Suprapubic skin (tissue), 4 donors: ENCODE measurements at places on chromosomes 4 and X. TPM values are rescaled to one million over a fixed set of nuclear protein-coding genes. Genes with fewer than 3 reads are reported as not detected.
A peak's percentile ranks its signal among the peaks of the same experiment; 100 is the strongest.

GRCh38 chrX:47581731-47582647 lies at the start of gene TIMP1:
Gene TIMP1, plus strand, starts transcription at chrX:47582436. Its CDS starts 980 bp downstream, at chrX:47583416.
- DNase-seq, result peak; percentile 91

DNA sequence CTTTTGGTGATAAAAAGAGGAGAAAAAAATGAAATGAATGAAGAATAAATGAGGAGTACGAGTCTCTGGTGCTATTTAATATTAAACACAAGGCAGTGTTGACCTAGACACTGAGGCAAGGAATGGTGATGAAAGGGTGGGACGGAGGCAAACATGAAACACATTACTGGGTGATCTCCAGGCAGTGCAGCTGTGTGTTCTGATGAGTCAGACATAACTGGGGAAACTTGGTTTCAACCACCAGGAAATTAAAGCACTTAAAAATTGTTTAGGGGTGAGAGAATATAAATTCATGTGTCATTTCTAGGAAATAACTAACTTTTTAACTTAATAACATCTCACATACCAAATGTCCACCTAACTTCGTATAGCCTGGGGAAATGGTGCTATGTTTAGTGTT lies 19.7 kb upstream of the CXCL6 start:
- DNase-seq, result no peak

DNA sequence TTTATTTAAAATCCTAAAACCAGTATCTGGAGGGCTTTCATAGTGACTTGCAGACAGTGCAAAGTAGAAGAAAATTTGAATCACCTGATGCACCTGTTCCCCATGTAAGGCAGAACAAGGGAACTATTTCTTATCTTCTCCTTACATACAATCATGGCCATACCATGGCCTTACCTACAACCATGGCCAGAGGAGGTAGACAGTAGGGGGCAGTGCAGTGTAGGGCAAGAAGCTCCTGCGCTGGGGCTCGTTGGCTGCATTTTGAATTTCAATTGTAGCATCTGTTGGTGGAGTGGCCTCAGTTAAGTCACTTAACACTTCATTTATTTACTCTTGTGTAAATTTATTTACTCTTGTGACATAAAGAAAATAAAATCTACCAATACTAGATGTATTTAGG lies 33.0 kb downstream of the GALNTL6 start:
- DNase-seq, result no peak

DNA sequence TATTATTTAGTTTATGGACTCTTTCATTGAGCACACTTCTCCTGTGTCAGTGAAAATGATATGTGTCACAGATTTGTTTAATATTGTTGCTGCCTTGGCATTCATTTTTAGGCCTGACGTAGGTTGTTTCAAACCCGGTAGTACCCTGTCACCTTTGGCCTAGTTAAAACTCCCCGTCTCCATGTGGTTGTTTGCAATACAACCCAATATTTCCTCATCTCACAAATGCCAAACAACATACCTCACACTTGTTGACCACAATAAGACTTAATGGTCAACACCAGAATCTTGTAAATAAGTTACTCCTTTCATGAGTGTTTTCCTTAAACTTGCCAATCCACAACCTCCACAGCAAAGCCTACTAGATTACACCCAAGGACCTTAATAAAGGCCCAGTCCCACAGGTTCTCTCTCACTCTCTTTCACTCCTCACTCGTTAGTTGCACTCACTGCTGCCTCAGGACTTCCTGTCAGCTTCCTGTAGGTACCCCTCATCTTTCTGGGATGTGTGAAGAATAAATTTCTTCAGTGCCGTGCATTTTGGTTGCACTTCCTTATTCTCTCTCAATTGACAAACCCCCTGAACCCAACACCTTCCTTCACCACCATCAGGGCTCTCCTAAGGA lies 31.3 kb downstream of the IL13RA2 start:
- no peak for DNase-seq

GRCh38 chr4:147220833-147221232 lies 260.1 kb upstream of the EDNRA start:
- DNase-seq, result no peak

DNA sequence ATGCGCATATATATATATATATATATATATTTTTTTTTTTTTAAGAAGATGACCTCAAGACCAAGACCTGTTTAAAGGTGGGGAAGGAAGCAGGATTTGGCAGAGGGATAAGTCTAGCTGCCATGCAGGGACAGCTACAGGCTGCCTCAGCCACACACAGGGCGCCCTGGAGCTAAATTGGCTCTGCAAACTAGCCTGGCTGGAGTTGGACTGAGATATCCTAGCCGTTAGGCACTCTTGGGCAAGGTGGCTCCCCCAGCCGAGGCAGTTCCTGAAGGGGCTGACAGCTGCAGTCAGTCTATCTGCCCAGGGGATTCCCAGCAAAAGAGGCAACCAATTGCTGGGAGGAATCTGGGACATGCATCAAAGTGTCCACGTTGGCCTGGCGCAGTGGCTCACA lies 21.9 kb downstream of the TRIML1 start:
- no peak for DNase-seq

GRCh38 chr4:48196758-48197504 lies 62.9 kb upstream of the TXK start:
- DNase-seq, result no peak

GRCh38 chr4:74114234-74114633 lies 15.2 kb upstream of the CXCL2 start:
- DNase-seq, result no peak

DNA sequence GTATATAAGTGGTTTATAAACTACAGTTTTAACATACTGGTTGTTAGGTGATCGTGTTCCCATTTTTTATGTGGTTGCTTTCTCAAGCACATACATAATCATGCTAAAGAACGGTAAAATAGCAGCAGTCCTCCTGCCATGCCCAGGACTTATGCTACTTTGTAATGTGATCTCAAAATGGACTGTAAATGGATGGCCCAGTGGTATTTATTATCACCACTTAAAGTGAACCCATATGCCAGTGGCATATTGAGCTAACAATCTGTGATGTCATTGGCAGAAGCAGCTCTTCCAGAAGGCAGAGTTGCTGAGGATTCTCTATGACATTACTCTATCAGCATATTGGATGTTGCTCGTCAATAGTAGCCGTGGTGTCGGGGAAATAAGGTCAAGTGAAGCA lies 28.6 kb downstream of the ANK2 start:
- no peak for DNase-seq

- DNase-seq, result no peak
Observed at GRCh38 chr4:94671113-94671512, 86.6 kb upstream of the BMPR1B start.

DNA sequence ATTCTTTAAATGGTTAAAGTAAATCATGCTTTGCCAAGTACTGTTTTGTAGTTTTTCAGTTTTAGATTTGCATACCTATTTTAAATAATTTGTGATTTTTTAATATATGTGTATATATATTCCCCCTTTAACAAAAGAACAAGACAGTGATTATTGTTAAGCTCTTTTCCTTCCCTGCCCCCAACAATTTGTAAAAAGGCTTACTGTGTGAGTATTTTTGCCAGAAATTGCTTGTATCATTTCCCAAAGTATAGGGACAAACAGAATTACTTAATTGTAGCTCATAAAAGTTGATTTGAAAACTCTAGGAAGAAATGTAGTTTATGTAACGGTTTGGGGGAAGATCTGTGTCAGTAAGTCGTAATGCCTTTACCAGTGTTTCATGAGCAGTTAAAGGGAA lies 19.0 kb downstream of the CPEB2 start:
- DNase-seq, result no peak

DNA sequence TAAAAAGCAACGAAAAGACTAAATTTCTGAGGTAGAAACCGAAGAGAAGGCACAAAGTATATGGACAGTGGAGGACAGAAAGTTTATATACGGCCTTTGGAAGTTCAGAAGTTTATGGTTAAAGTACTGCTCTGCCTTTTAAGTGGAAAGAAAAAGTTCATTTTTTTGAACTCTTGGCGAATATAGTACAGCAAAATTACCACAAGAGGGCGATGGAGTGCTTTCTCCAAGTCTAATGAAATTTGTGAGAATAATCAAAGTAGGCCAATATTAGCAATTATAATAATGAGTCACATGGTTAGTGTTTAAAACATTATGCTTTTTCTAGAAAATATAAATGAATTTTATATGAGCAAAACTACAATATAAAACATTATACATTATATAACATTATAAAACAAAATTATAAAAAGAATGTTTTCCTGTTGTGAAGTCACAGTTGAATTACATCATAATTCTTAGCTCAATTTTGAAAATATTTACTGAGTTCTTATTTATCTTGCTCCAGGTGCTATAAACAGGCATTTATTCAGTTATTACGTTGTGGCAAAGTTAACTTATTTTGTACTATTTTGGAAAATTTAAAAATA lies 136.2 kb upstream of the BMPR1B start:
- DNase-seq, result no peak

- DNase-seq, result no peak
Observed at GRCh38 chr4:70902577-70903290, 565 bp downstream of the MOB1B start.

DNA sequence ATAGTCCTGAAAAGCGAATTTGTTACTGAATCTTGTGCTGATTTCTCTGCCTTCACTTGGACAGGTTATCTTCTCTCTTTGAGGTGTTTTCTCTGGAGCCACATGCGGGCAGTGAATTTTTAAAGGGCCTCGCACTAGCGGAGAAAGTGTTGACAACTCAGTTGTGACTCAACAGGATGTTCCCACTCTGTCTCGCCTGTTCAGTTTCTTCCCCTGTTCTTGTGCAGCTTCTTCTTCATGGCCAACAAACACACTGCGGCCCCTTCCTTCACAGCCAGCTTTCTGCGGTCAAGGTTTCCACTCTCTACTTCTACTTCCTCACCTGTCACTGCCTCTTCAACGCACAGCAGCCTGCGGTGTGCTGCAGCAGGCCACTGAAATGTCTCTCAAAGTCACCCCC lies 1.1 kb upstream of the SHROOM4 start:
- no peak for DNase-seq

DNA sequence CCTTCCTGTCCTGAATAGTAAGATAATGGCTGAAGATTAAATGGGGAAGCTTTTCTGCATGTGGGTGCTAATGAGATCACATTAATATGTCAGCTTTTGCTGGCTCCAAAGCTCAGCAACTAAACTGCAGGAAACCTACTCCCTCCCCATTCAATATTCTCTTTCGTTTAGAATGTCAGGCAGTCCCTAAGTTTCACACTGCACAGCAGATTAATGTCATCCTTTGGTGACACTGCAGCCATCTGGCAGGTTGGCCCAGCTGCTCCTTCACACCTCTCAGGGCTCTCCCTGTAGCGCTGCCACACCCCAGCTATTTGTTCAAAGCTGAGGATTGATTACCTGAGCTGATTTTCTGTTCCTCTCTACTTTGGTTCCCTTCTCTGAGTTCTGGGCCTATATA lies 110.5 kb downstream of the KDR start:
- no peak for DNase-seq

- no peak for DNase-seq
Observed at GRCh38 chr4:125728568-125728967, 413.8 kb downstream of the FAT4 start.

DNA sequence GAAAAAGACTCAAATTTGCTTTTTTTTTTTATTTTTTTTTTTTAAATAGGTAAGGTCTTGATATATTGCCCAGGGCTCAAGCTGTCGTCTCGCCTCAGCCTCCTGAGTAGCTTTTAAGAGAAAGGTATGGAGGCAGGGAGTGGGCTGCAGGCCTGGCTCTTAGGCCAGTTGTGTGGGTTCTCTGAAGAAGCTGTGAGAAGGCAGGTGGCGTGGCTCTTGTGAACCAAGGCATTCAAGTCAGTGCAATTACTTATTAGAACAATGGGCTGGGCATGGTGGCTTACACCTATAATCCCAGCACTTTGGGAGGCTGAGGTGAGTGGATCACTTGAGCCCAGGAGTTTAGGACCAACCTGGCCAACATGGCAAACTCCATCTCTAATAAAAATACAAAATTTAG lies 244.0 kb upstream of the SFRP2 start:
- DNase-seq, result no peak

DNA sequence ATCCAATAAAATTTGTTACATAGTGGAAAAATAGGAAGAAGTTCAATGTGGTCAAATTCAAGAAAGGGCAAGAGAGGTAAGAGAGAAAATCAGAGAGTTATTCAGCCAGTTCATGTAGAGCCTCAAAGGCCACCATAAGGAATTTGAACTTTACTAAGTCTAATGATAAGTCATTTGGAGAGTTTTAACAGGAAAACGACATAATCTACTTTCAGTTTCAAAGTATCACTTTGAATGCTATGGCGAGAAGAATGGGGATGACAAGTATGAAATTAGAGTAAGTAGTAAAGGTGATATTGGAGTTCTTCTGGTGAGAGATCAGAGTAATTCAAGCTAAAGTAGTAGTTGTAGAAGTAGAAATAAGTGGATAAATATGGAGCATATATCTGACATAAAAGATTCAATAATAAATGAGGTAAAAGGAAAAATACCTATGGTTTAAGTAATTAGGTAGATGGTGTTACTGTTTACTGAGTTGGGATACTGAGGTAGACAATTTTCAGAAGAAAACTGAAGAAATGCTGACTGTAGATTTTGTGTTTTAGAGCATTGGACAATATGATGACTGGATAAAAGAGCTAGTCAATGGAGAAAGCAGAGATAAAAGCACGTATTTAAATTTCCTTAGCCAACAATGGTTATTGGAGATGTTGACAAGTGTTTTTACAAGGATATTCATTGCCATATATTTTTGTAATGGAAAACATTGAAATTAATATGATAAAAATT lies 331.7 kb upstream of the ADGRL3 start:
- no peak for DNase-seq

GRCh38 chr4:38787693-38788092 lies 4.9 kb upstream of the TLR10 start:
- no peak for DNase-seq

- no peak for DNase-seq
Observed at GRCh38 chr4:5572114-5572513, 136.2 kb downstream of the EVC2 start.

DNA sequence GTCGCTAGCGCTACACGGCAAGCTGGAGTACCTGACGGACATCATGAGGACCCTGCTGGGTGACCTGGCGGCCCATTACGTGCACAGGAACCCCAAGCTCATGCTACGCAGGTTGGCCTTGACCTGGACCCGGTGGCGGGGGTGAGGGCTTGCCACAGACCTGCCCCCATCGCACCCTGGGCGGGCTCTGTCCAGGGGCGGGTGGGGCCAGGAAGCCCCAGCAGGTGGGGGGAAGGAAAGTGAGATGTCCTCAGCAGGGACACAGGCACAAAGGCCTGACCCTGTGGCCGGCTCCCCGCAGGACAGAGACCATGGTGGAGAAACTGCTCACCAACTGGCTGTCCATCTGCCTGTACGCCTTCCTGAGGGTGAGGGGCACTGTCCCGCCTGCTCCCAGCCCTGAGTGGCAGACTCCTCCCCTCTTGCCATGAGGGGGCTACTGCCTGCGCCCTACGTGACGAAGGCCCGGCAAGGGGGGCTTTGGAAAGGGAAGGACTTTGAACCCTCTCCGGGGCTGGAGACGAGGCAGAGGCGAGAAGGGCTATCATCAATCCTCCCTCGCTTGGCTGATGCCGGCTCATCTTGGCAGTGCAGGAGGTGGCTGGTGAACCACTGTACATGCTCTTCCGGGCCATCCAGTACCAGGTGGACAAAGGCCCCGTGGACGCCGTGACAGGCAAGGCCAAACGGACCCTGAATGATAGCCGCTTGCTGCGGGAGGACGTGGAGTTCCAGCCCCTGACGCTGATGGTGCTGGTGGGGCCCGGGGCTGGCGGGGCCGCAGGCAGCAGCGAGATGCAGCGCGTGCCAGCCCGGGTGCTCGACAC lies 5.3 kb upstream of the SRPK3 start:
- no peak for DNase-seq

PDCL2 gene
- not detected for total RNA-seq

XIAP gene
- 26.7 TPM for total RNA-seq

SYN1 gene
- 0.34 TPM for total RNA-seq

PF4V1 gene
- total RNA-seq, result not detected

NXF2 gene
- total RNA-seq, result not detected

AGTR2 gene
- not detected for total RNA-seq

GPR34 gene
- total RNA-seq, result 1.7 TPM

PAGE5 gene
- total RNA-seq, result not detected

THAP6 gene
- 20.3 TPM for total RNA-seq

MAGED4 gene
- total RNA-seq, result 0.93 TPM
